ENCODE measurements at places on chromosomes 7 and 10.
A peak's percentile ranks its signal among the peaks of the same experiment; 100 is the strongest.

- no peak for DNase-seq
These were observed 17.4 kb upstream of the INMT start for GRCh38 chr7:30734497-30734896.

GRCh38 chr10:3701491-3701890 lies 83.5 kb downstream of the KLF6 start:
- DNase-seq: no peak

GRCh38 chr10:20274571-20274970 lies 458.3 kb downstream of the PLXDC2 start:
- DNase-seq: no peak

DNA sequence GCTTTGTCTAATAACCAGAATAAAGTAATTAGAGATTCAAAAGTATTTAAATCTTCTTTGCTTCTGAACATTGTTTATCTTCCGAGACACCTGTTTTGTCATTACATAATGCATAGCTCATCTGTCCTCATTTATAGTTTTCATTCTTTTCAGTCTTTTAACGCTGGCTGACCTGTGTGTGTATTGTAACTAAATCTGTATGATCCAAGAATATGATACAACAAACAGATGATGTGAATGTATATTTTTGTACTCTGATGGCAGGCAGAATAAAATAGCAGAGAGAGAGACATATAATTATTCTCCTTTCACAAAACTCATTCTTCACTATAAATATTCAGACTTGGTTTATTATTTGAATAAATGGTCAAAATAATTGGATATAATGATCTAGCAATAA lies 80.6 kb downstream of the ORC5 start:
- DNase-seq: no peak

GRCh38 chr7:154672659-154673415 lies 330.1 kb downstream of the PAXIP1 start:
- no peak for DNase-seq

- no peak for DNase-seq
These were observed 1140.0 kb upstream of the AUTS2 start for GRCh38 chr7:68458010-68458908.

GRCh38 chr10:71852355-71852937 lies 1.4 kb upstream of the PSAP start:
- DNase-seq: no peak

- DNase-seq: no peak
These were observed 1.7 kb upstream of the MCU start for GRCh38 chr10:72690071-72690755.

GRCh38 chr7:45221896-45222604 lies 64.5 kb downstream of the RAMP3 start:
- DNase-seq: no peak

DNA sequence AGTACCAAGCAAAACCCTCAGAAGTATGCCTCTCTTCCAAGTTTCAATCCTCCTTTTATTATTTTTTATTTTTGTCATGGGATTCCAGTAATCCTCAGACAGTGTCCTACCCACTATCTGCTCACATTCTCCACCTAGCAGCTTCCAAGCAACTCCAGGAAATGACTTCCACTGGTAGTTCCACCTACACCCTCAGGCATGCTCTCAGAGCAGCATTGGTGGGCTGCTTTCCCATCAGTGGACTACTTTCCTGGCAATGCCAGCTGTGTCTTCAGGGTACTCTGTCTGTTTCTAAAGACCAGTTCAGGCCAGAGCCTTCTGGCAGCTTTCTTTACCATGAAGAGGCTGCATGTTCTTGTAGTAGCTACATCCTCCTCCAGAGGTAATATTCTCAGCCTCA lies 244.0 kb downstream of the HGF start:
- DNase-seq: no peak

DNA sequence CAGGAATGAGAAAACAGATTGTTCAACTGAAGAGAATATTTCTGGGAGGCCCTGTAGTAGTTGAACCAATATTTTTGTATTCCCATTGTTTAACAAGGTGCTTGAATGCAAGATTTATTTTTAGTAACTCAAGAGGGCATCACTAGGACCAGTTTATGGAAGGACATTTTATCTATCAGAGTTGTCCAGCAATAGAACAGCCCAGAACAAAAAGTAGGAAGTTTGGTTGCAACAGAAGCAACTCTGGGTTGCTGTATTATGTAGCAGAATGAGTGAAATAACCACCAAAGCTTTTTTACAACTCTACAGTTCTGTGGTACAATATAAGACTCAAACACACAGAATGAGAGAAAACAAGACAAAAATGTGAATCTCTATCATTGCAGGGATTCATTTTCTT lies 34.7 kb downstream of the CPED1 start:
- no peak for DNase-seq

GRCh38 chr10:61452151-61452651 lies 980 bp downstream of the TMEM26 start:
- no peak for DNase-seq

- no peak for DNase-seq
These were observed 1.1 kb downstream of the FKBP9 start for GRCh38 chr7:32958046-32959025.

DNA sequence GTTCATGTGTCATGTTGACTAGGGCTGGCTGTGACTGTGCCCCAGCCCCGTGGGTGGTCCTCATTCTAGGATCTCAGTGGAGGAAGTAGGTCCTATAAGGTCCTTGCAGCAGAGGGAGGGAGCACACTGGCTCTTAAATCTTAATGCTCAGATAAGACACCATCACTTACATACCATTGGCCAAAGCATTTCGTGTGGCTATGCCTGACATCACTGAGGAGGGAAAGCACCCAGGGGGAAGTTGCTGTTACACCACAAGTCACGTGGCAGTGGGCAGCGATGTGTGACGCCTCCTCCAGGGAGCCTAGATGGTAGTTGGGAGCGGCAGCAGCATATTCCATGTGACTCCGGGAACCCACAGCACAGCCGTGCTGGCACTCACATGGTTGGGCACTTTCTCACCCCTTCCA lies 224.7 kb upstream of the SH2B2 start:
- peak; percentile 26 for DNase-seq

DNA sequence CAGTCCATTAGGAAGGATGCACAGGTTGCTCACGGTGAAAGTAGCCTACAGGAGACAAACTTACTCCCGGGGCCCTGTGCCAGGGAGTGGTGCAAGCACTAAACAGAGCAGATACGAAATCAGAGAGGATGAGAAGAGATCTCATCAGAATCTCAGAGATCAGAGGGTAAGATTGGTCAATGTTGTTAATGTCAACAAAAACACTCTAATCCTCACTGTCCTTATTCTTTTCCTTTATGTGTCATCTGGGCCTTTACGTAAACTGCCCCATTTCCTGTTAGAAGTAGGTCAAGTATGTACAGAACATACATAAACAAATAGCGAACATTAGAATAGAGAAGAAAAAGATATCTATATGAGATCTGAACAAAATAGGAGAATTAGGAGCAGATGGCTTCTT lies 163.1 kb downstream of the PPP1R17 start:
- no peak for DNase-seq

DNA sequence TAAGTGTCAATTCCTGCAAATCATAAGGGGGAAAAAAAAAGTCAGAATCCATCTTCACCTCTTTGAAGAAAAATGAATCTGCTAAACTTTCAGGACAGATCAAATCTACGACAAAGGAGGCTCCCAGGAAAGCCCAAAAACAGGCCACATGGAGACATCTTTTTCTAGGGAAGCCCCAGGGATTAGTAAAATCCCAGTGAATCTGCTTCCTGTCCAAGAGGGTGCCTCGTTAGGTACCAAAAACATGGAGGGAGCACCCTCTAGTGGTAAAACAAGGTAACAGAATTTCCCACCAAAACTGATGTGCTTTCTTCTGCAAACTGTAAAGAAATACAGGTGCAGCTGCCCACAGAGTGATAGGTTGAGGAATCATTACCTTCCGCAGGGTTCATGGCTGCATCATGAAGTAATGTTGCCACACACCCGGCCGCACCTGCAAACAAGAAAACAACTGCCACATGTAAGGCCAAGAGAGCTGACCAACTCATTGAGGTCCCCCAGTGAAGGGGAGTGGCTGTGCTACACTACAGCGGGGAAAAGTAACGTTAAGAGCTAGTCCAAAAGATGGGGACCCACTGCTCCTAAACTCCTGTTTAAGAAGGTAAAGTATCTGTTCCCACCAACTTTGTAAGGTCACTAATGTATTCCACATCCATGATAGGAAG lies 7.9 kb downstream of the SLC25A28 start:
- peak; percentile 16 for DNase-seq

- no peak for DNase-seq
These were observed 265.8 kb upstream of the TAC1 start for GRCh38 chr7:97466071-97466470.

DNA sequence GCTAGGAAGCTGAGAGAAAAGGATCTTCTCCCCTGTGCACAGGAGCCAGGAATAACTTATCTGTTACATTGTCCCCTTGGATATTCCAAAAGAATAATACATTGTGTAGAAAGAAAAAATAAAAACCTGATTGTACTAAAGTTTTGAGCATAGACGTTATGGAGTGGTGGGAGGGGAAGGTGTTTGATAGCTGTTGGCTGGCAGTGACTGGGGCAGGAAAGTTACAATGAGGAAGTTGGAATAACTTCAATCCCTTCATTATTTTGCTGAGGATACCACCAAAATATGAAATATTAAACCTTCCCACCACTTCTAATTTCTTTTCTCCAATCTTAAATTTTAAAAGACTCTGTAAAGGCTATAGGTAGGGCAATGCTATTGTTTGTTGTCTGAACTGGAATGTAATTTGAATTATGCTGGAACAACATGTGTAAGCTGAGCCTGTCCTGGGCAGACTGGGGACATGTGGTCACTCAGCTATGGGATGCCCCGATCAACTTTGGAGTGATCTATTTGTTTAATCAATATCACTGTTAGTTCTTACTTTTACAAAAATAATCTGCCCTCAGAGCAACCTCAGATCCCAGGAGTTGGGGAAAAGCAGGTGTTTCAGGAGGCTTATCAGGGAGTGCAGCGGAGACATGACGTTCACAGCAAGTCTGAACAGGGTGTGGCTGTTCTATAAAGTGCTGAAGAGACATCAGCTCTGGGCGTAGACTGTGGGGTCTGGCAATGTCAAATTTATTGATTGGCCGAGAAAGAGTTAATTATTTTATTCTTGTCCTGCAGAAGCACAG lies 20.8 kb downstream of the CYP3A43 start:
- no peak for DNase-seq

DNA sequence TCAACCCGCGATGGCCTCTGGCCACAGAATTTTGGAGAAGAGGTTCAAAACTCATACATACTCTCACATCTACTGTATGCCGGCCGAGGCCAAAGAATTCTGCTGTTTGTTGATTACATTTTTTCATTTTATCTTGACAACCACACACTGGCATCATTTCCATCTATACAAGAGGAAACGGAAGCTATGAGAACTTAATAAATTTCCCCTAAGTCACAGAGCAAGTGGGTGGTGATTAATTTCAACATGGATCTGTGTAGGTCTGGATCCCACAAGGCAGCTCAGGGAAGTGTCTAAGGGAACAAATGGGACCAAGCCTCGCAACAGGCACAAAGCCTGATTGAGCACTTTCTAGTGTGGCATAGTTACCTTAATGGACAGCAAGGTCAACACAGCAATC lies 18.0 kb downstream of the ELMO1 start:
- DNase-seq: no peak

DNA sequence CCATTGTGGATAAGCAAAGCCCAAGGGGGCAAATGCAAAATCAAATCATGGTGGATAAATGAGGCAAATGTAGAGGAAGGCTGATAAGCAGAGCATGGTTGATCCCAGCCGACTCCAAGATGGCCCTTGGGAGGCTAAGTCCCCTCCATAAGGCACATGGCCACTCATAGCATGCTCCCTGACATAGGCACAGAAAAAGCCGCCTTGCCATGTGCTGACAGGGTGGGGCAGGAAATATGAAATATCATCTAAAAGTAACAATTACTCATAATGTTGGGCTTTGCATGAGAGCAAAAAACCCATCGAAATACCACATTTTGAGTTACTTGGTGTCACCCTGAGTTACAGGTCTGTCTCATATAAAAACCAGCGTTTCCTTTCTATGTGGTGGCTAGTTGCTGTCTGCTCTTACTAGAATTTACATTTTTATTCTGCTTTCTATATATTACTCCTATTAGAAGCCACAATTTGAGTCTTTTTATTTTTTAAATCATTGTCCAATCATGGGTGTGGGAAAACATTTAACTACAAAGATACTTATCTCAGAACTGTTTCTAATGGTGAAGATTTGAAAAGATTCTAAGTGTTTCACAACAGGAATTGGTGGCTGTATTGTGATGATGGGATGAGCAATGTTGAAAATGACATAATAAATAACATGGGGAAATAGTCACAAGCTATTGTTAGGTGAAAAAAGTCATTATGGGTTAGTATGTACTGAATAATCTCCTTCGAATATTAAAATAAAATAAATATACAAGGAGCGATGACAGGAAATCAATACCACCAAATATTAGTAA lies 102.7 kb downstream of the CUBN start:
- DNase-seq: peak; percentile 68

- DNase-seq: no peak
These were observed 25.7 kb downstream of the SUV39H2 start for GRCh38 chr10:14904316-14904732.
